ENCODE measurements at places on chromosomes 6 and 20.

GRCh38 chr6:151240791-151241642, 1.2 kb downstream of the AKAP12 start:
- no peak for DNase-seq

DNA sequence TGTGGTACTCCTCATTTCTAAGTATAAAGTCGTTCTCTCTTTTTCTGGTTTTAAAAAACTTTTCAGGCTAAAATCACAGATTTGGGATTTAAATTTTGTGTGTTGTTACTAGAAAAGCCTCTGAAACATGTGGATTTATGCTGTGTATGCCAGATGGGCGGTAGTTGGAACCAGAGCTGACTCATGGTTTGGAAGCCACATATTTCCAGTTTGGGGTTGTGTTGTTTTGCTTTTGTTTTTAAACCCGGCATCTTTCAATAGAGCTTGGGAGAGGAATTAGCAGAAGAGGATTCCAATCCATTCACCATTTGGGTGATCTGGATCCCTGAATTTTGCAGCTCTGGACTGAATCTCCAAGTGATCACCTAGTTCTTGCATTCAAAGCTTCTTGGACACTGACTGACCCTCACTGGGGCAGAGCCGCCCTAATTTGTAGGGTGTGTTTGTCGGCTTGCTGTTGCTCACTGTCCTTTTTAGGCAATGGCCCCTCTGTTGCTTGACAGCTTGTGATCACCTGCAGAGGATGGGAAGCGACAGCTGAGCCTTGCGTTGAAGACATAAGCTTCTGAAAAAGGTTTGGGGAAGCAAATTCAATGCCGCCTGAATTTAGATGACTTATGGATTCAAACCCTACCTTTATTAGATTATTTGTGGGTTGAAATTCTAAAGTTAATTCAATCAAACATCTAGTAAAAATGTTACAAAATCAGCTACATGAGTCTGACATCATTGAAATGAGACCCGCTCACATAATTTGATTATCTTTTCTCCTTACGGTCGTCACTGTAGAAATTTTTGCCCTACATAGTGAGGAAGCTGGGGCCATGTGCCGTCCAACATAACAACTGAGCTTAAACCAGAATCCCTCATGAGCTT, 79.9 kb upstream of the CD83 start:
- no peak for DNase-seq

GRCh38 chr6:67221226-67221625, 1413.9 kb upstream of the ADGRB3 start:
- DNase-seq, result no peak

DNA sequence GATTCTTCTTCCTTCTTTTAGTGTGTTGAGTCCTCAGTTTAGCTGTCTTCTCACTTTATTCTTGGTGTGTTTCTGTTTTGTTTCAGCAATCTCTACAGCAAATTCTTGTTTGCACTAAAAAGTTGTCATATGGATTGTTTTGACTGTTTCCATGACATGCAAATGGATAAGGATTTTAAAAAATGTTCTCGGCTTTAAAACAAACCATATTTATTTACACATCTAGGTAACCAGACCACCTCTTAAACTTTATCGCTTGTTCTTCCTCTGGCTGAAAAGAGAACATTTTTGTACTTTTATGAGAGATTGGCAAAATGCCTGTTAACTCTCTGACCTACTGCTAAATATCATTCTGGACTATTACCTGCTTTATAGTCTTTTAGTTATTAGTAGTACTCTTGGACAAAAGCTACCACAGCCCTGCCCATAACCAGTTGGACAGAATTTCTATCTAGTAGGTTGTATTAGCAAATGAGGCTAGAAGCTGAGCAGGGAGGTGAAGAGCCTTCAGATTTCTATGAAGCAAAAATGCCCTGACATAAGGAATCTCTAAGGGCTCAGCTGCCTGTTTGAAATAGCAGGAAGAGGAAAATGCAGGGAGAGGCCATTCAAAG, 268.3 kb downstream of the CD109 start:
- DNase-seq, result no peak

GRCh38 chr6:94570581-94570980, 1006.8 kb upstream of the MANEA start:
- no peak for DNase-seq

DNA sequence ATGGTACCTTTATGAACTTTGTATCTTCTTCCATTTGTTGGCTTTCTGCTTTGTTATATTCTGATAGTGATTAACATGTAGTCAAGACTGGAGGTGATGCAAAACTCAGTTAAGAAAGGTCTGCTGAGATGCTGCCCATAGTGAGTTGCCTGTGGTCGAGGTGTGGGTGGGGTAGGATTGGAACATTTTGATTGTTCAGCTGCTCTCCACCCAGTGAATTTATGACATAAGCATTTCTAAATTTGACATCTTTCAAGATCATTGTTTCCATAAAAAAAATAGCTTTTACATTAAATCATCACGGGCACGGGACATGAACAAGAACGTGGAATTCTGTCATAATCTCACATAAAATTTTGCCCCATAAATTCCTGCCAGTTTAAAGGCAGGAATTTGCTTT, 146.6 kb upstream of the POU3F2 start:
- no peak for DNase-seq

GRCh38 chr20:17768271-17768670, 68.5 kb downstream of the BANF2 start:
- no peak for DNase-seq

GRCh38 chr6:104483225-104483834, 376.4 kb downstream of the HACE1 start:
- DNase-seq, result no peak

DNA sequence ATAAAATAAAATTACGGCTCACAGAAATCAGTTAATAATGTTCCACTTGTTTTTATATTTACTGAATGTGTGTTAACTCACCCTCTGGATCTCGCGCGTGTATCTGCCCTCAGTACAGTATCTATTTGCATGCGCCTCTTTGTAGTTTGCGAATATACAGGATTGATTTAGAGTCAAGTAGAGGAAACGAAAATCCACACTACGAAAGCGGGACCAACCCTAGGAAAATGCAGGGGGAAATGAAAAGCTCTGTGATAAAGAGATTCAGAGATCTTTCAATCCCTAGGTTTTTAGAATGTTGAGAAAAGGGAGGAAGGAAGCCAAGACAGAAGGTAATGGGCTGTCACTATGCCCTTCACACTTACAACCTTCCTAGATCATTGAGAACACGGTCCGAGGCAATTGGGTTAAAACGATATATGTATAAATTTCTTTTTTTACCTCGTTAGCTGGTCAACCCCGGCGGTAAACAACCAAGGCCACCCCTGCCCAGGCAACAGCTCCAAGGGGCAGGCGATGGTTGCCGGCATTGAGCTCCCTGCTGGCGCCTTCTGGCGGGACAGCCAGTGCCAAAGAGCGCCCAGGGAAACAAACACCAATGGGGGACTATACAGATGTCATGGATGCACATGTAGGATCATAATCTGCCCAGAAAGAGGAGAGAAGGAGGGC, 792 bp upstream of the FUT9 start:
- no peak for DNase-seq

DNA sequence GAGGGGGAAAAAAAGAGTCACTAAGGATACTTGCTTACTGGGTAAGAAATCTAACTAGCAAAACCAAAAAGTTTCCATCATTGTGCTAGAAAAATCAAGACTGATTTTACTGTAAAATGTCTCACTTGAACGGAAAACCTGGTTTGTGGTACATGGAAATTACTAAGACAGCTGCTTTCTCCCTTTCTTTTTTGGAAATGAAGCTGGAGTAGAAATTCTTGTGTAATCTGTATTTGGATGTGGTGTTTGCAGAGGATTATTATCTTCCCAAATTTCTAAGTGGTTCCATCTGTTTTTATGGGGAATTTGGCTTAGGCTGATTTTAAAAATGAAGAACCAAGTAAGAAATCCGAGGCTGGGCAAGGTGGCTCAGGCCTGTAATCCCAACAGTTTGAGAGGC, 20.4 kb downstream of the EPB41L2 start:
- DNase-seq, result no peak

DNA sequence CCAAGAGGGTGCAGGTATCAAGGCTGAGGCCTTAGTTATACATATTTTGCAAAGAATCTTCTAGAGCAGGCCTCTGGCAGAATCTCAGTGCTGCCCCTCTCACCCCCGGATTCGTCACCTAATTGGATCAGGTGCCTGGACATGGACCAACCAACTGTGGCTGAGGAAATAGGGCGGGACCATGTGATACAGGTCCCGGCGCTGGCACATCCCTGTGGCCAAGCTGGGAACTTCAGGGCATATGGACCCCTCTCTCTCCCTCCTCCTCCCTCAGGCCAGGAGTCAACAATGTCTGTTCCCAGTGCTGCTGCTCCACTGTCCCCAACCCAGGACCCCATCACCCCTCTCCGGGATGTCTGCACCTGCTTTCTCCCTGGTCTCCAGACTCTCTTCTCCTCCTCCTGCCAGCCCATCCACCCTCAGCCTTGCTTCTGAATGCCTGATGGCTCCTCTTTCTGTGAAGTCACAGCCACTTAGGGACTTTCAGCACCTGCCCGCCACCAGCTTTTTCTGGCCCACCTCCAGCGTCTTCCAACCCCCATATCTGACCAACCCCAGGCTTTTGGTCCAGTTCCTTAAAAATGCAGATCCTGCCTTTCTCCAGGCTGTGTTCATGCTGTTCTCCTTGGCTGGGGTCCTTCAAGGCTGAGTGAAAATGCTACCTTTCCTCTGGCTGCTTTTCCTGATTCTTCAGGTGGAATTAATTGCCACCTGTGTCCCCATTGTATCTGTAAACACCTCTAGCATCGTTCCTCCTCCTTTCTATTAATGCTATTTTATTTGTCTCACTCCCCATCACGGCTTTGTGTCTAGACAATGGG, 19.0 kb upstream of the MLN start:
- DNase-seq, result no peak

DNA sequence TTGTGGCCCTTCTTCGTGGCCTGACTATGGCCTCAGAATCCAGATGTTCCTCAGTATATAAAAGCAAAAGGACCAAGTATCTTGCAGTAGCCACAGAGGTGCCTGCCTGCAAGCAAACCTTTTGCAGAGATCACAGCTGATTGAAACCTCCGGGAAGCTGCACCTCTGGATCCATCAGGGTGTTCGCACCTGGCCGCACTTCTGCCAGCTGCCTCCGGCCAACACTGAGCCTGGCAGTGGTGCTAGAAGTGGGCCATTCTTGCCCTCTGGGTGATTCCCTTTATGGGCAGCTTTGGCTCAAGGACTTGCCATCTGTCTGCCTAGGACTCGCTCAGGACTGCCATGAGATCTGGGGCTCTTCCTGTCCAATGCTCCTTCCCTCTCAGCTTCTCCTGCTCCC, 214.6 kb upstream of the ECI2 start:
- no peak for DNase-seq

- no peak for DNase-seq
These were observed 218.5 kb upstream of the QKI start for GRCh38 chr6:163195721-163196691.

DNA sequence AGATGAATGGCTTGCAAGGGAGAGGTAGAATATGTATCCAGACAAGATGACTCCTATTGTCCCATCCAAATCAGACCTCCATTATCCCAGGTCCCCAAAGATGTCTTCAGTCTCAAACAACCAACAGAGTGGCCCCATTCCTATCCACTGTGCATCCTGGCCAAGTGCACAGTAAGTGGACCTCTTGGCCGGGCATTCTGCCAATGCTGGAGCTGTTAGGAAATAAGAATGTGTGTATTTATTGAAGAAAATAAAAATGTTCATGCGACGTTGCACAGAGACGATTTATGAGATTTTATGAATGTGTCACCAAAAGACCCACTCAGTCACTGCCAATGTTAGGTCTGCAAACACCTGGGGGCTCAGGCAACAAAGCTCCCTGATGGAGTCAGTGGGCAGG, 196.0 kb downstream of the MAFB start:
- DNase-seq, result no peak

GRCh38 chr6:45610832-45611231, 233.1 kb upstream of the SUPT3H start:
- no peak for DNase-seq

GRCh38 chr6:105484238-105485161, 81.6 kb upstream of the PREP start:
- no peak for DNase-seq

DNA sequence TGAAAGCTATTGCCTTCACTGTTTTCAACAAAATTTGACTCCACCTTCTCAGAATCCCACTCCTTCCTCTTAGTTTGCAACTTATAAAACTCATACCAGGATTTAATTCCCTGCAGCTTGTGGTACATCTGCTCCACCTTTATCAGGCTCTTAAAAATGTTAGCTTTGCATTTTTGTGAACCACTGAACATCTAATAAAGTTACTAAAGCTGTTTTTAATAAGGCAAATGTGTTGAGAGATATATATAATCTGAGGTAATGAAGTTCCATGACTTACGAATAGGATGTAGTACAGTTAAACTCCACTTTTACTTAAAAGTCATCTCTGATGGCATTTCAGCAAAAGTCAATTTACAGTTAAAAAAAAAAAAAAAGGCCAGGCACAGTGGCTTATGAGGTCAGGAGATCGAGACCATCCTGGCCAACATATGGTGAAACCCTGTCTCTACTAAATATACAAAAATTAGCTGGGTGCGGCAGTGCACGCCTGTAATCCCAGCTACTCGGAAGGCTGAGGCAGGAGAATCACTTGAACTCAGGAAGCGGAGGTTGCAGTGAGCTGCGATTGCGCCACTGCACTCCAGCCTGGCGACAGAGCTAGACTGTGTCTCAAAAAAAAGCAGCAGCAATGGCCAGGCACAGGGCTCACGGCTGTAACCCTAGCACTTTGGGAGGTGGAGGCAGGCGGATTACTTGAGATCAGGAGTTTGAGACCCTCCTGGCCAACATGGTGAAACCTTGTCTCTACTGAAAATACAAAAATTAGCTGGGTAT, 106.2 kb downstream of the KIF13A start:
- no peak for DNase-seq

DNA sequence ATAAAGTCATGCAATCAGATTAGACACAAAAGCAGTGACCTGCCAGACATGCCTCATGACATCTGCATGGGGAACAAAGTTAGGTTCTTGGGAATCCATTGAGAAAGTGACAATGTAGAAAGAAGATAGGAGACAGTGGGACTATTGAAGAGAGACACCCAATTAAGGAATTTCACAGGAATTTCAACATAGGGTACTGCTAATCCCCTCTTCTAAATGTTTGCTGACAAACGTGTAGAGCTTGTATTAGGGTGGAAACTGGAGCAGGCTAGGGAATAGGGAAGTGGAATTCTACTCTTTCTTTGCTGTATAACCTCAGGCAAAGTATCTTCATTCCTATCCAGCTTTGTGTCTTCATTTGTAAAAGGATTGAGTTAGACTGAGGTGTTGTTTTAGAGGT, 409.4 kb upstream of the SASH1 start:
- DNase-seq, result no peak

DNA sequence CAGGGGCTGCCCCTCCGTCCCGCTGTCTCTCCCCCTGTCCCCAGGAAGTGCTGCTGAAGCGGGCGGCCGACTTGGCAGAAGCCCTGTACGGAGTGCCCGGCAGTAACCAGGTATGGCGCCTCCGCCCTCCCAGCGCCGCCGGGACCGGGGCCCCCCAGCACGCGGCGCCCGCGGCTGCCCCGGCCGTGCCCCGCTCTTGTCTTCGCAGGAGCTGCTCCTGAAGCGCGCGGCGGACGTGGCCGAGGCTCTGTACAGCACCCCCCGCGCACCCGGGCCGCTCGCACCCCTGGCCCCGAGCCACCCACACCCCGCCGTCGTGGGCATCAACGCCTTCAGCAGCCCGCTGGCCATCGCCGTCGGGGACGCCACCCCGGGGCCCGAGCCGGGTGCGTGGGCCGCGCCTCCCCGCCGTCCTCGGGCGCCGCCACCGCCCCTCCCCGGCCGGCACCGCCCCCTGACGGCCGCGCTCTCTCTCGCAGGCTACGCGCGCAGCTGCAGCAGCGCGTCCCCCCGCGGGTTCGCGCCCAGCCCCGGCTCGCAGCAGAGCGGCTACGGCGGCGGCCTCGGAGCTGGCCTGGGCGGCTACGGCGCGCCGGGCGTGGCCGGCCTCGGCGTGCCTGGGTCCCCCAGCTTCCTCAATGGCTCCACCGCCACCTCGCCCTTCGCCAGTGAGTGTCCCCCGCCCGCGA, 48.4 kb downstream of the CPXM1 start:
- DNase-seq, result peak; percentile 43
